ENCODE measurements at places on chromosomes 6 and 20.

- no peak for DNase-seq
- H3K27me3 ChIP-seq = peaks cover 30% of the 10 kb centered on the region
- H3K36me3 ChIP-seq = no peaks in the 10 kb centered on the region
- H3K27ac ChIP-seq = no peak overlapping the region
- H3K4me1 ChIP-seq = no peaks in the 10 kb centered on the region
Measured at GRCh38 chr6:160356074-160356744, 8.0 kb downstream of the SLC22A3 start.

GRCh38 chr6:53014744-53015143 lies 19.7 kb upstream of the GSTA4 start:
- no peak overlapping the region for H3K4me3 ChIP-seq
- H3K27me3 ChIP-seq = no peaks in the 10 kb centered on the region
- H3K27ac ChIP-seq = no peak overlapping the region

GRCh38 chr20:55386686-55387085 lies 618.6 kb downstream of the CBLN4 start:
- no peak overlapping the region for H3K27ac ChIP-seq
- DNase-seq = no peak
- no peaks in the 10 kb centered on the region for H3K4me1 ChIP-seq
- no peak overlapping the region for H3K4me3 ChIP-seq

DNA sequence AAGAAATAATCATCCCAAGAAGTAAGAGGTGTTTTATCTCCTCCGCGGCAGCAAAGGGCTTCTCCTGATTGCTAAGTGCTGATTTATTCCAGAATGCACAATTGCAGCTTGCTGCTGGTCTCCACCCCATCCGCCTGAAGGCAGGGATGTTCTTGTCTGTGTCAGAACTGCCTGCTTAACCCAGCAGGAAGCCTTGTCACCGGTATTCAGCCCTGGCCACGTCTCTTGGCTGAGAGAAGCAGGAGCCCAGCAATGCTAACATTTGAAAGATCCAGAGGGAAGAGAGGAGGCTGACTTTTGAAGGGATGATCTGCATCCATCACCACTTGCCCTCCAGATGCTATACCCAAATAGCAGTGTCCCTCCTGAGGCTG lies 4.2 kb downstream of the SCML4 start:
- peaks cover 42% of the 10 kb centered on the region for H3K4me1 ChIP-seq
- H3K27me3 ChIP-seq = peaks cover 7% of the 10 kb centered on the region
- no peak overlapping the region for H3K27ac ChIP-seq
- no peaks in the 10 kb centered on the region for H3K36me3 ChIP-seq
- no peak for DNase-seq

DNA sequence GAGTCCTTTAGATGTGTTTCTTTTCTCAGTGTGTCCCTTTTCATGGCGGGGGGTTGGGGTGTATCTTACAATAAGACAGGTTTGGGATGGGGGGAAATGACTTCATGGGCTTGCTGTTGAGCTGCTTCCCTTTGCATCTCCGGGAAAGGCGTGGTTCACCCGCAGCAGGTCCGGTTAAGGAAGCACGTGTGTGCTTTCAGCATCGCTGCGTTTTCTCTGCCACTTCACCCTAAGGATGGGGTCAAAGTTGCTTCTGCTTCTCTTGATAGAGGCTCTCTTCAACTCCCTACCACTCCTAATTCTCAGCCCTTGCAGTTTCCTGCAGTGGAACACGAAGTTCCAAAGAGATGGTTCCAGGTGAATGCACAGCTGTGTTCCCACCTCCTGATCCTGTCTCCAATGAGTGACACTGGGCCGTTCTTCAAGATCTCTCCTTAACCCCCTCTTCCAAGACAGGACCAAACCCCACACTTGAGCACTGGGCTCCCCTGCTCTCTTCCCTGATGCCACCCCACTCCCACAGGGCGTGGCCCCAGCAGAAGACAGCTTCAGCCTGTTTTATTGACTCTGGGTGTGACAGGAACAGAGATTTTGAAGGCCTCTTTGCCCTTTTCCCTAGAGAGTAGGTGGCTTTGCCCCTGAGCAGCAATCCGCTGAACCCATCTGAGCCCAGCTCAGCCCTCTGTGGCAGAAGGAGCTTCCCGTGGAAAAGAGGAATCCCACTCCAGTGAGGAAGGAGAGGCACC lies 85.2 kb downstream of the PLEKHG1 start:
- H3K4me3 ChIP-seq = no peak overlapping the region
- peaks cover 2% of the 10 kb centered on the region for H3K36me3 ChIP-seq
- no peaks in the 10 kb centered on the region for H3K4me1 ChIP-seq

GRCh38 chr6:148999501-148999900 lies 252.7 kb downstream of the UST start:
- no peak overlapping the region for H3K4me3 ChIP-seq
- H3K36me3 ChIP-seq = peaks cover 16% of the 10 kb centered on the region
- no peak for DNase-seq
- H3K27me3 ChIP-seq = no peaks in the 10 kb centered on the region

GRCh38 chr6:17768388-17768787 lies 61.7 kb upstream of the NUP153 start:
- H3K4me3 ChIP-seq = no peak overlapping the region
- no peak overlapping the region for H3K27ac ChIP-seq
- no peak for DNase-seq
- peaks cover 5% of the 10 kb centered on the region for H3K36me3 ChIP-seq
- no peaks in the 10 kb centered on the region for H3K4me1 ChIP-seq

DNA sequence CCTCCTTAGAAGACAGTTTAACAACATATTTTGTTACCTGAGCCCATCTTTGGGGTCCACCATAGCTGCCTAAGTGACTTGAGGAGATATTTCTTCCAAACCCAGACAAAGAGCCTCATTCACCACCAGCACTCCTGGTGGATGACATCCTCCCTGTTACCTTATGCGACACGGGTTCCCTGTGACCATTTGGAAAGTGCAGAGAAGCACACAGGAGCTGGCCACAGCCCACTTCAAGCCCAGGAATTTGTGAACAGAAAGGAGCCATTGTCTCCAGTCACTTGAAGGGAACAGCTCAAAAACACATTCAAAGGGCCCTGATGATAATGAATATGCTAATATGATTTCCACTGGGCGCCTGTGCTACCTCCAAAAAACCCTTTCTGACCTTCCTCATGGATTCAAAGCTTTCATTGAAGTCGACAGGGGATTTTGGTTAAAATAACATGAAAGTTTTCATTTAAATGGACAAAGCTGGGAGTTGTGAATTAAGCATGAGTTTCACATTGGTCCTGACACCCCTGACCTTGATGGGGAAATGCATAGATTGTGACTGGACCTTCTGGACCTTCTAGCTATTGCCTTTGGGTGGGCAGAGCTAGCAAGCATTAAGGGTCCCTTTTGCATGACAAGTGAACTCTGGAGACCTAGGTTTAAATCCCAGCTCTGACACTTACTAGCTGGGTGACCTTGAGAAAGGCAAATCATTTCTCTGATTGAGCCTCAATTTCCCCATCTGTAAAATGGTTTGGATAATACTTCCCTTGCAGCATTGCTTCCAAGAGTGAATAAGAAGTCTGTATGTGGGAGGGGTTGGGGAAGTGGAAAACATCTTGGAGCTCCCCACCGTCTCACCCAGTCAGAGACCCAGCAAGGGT lies 83.3 kb upstream of the SIRPA start:
- H3K27ac ChIP-seq = peak overlapping the region; percentile 58
- H3K4me3 ChIP-seq = peak overlapping the region; percentile 42
- no peak for DNase-seq
- no peaks in the 10 kb centered on the region for H3K36me3 ChIP-seq
- peaks cover 63% of the 10 kb centered on the region for H3K4me1 ChIP-seq

DNA sequence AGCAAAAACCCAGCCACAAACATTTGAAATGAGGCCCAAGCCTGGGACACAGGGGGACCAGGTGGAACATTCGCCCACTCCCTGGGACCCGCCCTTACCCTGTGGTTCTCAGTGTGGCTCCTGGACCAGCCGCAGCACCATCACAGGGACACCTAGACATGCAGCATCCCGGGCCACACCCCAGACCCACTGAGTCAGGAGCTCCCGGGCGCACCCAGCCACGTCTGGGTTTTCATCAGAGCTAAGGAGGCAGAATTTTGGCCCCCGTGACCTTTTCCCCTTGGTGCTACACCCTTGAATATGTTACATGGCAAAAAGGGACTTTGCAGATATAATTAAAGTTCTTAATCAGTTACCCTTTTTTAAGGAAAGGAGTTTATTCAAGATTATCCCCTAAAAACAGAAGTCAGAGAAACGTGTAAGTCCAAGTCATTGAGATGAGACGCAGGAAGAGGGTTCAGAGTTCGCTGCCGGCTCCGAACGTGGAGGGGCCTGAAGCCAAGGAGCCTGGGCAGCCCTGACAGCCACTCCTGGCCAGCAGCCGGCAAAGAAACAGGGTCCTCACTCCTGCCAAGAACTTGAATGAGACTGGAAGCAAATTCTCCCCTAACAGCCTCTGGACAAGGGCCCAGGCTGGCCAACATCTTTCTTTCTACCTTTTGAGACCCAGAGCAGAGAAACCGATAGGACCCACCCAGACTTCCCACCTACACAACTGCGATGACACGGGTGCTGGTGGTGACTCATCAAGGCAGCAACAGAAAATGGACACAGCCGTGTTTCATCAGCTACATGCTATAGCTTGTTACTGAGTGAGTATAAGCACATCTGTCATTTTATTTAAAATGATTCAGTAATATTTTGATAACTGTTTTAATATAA lies 25.3 kb downstream of the BFSP1 start:
- peaks cover 17% of the 10 kb centered on the region for H3K4me1 ChIP-seq
- H3K36me3 ChIP-seq = no peaks in the 10 kb centered on the region
- peaks cover 58% of the 10 kb centered on the region for H3K27me3 ChIP-seq
- no peak for DNase-seq
- H3K4me3 ChIP-seq = peak overlapping the region; percentile 87

DNA sequence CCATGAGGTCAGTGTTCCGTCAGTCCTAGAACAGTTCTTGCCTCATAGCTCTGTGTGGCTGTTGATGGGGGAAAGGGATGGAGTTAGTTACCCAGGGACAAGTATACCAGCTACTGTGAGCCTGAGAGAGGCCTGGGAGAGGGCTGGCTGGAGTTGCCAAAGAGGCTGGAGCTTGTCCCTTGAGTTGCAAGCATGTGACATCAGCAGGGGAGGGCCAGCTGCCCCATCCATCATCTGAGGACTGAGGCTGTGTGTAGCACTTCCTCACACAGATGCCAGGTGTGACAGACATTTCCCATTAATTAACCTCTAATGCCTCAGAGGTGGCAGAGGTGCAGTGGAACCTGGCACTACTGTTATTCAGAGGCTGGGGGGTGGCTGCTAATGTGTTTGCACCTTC lies 131.6 kb downstream of the PHACTR3 start:
- peaks cover 34% of the 10 kb centered on the region for H3K27me3 ChIP-seq
- H3K36me3 ChIP-seq = no peaks in the 10 kb centered on the region
- no peak overlapping the region for H3K27ac ChIP-seq
- no peaks in the 10 kb centered on the region for H3K4me1 ChIP-seq
- no peak overlapping the region for H3K4me3 ChIP-seq
- no peak for DNase-seq

GRCh38 chr6:31068669-31069340 lies 43.6 kb downstream of the C6orf15 start:
- peak; percentile 76 for DNase-seq
- H3K27ac ChIP-seq = no peak overlapping the region
- H3K4me3 ChIP-seq = no peak overlapping the region
- H3K27me3 ChIP-seq = no peaks in the 10 kb centered on the region

DNA sequence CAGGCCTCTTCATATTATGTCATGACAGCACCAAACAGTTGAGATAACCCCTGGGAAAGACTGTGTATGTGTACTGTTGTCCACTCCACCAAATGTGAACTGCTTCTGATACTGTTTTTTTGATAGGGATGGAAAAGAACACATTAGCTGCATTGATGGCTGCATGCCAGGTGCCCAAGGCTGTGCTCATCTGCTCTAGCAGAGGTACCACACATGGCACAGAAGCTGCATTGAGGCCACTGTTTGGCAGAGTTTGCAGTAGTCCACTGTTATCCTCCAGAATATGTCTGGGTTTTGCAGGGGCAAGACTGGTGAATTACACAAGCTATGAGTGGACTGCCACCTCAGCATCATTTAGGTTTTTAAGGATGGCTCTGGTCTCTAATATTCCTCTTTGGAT lies 28.2 kb upstream of the ELMO2 start:
- no peak overlapping the region for H3K27ac ChIP-seq
- DNase-seq = no peak
- H3K36me3 ChIP-seq = no peaks in the 10 kb centered on the region
- H3K4me3 ChIP-seq = no peak overlapping the region
- H3K4me1 ChIP-seq = peaks cover 7% of the 10 kb centered on the region

DNA sequence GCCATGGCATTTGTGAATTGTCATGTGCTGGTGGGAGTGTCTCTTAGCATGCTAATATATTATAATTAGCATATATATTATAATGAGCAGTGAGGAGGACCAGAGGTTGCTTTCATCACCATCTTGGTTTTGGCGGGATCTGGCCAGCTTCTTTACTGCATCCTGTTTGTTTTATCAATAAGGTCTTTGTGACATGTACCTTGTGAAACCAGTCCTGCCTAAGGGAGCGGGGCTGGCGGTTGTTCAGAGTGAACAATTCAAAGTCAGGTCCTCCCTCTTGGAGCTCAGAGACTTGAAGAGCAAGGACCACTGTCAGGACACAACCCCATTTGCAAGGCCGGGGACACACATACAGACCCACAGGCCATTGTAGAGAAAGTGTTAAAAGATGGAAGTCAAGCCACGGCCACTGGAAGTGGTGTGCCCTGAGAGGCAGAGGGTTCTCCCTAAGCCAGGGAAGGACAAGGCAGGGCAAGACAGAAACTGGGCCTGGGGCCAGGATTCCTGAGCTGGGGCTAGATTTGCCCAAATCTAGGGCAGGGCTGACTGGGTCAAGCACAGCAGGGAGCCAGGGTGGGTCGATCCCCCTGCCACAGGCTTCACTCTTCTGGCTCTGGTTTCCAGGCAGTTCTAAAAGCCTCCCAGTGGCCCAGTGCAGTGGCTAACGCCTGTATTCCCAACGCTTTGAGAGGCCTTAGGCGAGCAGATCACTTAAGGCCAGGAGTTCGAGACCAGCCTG lies 14.2 kb downstream of the SLC52A3 start:
- DNase-seq = no peak
- H3K4me3 ChIP-seq = no peak overlapping the region
- H3K27me3 ChIP-seq = peaks cover 31% of the 10 kb centered on the region
- no peaks in the 10 kb centered on the region for H3K4me1 ChIP-seq

DNA sequence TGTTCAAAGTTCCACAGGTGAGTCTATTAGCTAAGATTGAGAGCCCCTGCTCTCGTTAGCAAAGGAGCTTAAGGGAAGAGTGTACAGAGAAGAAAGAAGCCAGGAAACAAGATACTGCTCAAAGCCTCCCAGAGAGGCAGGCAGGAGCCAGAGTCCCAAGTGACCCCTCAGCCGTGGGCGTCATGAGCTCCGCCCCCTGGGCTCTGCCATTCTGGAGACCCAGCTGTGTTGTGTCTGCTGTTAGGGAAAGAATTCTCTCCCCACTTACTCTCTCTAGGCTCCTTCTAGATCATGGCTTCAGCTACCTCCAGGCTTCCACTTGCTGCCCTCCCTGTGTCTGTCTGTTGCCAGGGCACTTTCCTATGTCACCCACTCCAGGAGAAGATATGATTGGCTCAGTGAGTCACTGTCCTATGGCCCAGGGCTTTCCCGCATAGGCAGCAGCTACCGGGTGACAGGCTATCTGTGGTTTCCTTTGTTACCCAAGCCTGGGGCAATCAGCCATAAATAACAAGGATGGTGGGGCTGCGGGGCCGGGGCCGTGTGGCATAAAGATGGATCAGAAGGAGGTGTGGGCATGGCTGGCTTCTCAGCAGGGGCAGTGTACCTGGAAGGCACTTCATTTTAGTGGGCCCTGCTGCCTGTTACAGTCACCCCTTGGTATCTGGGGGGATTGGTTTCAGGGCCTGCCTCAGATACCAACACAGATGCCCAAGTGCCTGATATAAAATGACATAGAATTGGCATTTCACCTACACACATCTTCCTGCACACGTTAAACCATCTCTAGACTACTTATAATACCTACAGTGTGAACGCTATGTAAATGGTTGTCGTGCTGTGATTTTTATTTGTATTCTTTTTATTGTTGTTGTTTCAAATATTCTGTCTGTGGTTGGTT lies 118.9 kb downstream of the ARMC2 start:
- no peaks in the 10 kb centered on the region for H3K36me3 ChIP-seq
- no peak overlapping the region for H3K4me3 ChIP-seq
- peak overlapping the region; percentile 53 for H3K27ac ChIP-seq
- no peaks in the 10 kb centered on the region for H3K27me3 ChIP-seq
